ENCODE measurements at places on chromosomes 12 and 14.

DNA sequence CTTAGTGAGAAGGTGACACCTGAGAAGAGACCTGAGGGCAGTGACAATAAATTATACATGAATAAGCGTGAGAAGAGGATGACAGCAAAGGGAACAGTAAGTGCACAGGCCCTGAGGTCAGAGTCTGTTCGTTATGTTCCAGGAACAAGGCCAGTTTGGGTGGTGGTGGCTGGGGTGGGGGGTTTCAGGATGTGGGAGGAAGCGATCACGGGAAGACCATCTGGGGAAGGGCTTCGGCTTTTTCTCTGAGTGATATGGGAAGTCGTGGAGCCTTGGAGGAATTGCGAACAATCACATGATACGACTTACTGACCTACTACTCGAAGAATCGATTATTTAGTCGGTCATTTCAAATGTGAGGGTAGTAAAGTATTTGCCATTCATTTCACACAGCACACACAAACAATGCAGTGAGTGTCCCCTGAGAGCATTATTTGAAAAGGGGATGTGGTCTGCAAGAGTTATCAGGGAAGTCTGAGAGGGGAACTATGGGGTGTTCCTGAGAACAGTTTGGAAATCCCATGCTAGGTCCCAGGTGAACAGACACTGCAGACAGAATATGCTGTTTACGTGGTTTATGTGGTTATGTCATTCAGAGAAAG, 94.7 kb downstream of the SLC38A1 start:
- DNase-seq, result no peak

DNA sequence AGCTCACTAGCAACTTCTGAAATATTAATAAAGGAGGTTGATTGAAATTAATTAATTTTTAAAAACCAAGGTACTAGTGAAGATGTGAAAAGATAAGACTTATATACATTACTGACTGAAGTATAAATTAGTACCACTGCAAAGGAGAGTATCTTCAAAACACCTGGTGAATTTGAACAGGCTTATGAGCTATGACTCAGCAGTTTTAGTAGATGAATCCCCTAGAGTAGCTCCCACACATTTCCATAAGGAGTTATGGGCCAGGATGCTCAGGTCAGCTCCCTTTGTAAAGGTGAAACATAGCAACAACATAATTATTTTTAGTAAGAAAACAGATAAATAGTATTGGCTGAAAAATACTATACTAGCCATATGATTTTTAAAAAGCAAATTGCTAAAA, 218.6 kb downstream of the SYT1 start:
- no peak for DNase-seq

- DNase-seq, result no peak
Measured at GRCh38 chr14:89276424-89276975, 140.5 kb downstream of the FOXN3 start.

- no peak for DNase-seq
Measured at GRCh38 chr12:117328556-117329100, 32.8 kb downstream of the NOS1 start.

GRCh38 chr12:66156654-66157053, 13.1 kb downstream of the TMBIM4 start:
- DNase-seq, result no peak

DNA sequence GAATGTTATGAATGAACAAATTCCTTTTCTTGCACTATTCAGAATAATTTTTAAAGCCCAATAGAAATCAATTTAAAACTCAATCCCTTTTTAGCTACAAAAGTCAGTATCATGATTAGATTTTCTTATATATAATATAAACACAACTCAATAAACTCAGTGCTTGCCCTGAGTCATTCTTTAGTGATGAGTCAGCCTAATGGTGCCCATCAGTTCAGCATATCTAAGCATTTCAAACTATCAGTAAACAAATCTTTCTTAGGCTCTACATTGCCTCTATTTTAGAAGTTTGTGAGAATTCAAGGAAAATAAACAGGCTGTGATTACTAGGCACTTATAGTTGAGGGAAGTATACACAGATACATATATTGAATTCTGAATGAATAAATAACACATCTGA, 179.6 kb downstream of the NELL2 start:
- no peak for DNase-seq

DNA sequence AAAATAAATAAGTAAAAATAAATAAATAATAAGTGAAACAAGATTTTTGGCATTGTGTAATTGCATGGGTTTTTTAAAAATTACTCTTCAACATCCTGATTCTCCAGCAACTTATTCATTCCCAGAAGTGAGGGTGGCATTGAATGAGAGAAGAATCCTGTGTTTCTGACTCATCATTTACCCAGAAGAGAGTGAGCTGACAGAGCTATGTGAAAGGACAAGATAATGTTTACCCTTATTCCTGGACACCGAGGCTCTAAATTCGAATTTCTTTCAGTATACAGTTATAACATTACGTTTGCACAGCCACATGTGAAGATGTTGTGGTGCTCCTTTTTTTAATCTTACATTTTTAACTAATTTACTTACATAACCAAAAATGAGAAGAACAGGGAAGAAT, 36.4 kb downstream of the BBS10 start:
- DNase-seq, result no peak
